ENCODE measurements at places on chromosomes 4 and X. TPM values are rescaled to one million over a fixed set of nuclear protein-coding genes. Genes with fewer than 3 reads are reported as not detected.

TMEM144 gene
- total RNA-seq = 0.34 TPM

HCCS gene
- total RNA-seq = 43.5 TPM

GRCh38 chrX:64427281-64427680 is 32.0 kb upstream of the MTMR8 start:
- DNase-seq = no peak

GRCh38 chr4:77745792-77746191 is 73.4 kb downstream of the CNOT6L start:
- DNase-seq = no peak

GRCh38 chr4:109559625-109559982 is 442 bp upstream of the MCUB start:
- DNase-seq = no peak

GRCh38 chrX:805103-805670 is 174.6 kb downstream of the SHOX start:
- DNase-seq = no peak

GRCh38 chr4:11182586-11183355 is 245.9 kb downstream of the HS3ST1 start:
- no peak for DNase-seq
